ENCODE measurements at places on chromosomes 12 and 14. TPM values are rescaled to one million over a fixed set of nuclear protein-coding genes. Genes with fewer than 3 reads are reported as not detected.

GRCh38 chr14:65303190-65303898, 109.2 kb upstream of the FUT8 start:
- no peak for DNase-seq

GRCh38 chr12:53204351-53204750, 2.7 kb downstream of the ITGB7 start:
- DNase-seq, result no peak

DNA sequence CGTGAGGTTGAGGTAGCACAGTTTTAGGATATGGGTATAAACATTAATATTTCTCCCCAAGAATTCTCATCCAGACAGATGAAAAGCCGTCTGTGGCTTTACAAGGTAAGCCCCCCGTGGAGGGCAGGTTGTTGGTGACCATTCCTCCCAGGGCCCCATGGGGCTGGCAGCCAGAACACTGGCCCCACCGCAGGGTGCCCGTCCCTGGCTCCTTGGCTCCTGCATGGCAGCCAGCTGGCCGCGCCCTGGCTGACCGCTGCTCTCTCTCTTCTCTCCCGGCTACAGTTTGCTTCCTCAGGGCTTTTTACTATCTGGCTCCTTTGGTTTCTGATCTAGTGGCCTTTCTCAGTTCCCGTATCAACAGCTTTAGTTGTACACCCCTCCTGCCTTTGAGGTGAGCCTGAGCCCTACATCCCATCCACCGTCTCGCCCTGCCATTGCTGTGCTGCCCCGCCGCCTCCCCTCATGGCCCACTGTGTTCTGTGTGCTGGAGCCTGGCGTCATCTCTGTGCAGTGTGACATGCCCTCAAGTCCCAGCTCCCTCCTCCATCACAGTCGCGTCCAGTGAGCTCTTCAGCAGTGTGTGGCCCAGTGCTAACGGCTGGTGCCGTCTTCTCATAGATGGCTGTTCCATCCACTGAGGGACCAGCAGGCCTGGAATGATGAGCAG, 25.8 kb downstream of the RAB35 start:
- no peak for DNase-seq

GRCh38 chr14:92575748-92576303, 62.2 kb downstream of the RIN3 start:
- no peak for DNase-seq

- no peak for DNase-seq
Observed at GRCh38 chr12:6249580-6249979, 49.4 kb downstream of the CD9 start.

GRCh38 chr12:75350413-75350812, 15.9 kb downstream of the GLIPR1L1 start:
- DNase-seq, result no peak

DNA sequence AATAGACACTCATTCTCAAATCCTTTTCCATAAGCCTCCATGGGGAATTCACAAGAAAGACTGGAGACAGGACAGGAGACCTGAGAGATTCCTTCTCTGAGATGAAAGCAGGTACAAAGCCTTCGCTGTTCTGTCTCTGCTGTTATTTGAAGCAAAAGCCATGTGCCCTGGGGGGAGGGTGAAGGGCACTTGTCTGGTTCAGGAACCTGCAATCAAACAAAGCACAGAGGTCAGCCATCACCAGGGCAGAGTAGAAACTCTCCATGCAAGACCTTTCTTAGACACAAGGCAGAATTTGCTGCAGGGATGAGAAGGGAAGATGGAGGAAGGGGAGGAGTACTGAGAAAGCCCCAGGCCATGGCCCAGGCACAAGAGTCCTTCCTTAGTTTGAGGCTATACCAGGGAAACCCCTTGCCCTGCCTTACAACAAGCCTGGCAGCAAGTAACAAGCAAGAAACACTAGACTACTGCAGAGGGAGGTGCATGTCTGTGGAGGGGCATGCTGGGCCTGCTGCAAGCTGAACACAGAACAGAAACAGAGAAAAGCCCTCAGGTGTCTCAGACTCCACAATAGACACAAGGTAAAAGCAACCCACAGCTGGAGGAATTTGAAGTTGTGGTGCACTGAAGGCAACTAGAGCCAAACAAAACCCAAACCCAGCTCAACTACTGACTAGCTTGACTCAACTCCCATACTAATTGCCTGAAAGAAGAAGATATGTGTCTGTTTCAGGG, 7.8 kb upstream of the ART4 start:
- DNase-seq, result no peak

DNA sequence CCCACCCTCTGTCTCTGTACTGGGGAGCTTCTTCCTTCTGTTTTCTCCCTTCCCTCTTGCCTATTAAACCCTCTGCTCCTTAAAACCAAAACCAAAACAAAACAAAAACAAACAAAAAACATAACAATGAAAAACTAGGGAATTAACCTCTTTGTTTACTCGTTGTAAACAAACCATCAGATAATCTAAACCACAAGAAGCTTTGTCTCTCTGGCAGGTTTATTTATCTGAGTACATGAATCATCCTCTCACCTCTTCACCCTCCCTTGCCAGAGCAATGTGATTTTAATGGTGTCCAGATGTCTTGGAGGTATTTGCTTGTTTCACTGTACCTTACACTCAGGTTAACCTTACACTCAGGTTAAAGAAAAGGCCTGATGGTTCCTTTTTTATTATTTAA, 66.1 kb downstream of the DYRK2 start:
- no peak for DNase-seq

DNA sequence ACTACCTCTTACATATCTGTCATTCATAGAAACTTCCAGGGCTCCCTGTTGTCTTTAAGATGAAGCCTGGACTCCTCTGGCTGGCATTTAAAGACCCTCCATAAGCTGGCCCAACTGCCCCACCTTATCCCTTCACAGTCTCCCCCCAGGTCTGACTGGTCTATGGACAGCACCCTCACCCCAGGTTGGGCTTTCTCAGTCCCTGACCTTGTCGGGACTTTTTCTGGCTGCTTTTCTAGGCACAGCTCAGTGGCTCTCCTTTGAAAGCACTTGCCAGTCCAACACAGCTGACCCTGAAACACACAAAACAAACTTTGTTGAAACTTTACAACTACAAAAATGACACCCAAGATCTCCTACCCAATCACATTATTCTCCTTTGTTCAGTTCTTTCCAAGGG, 13.9 kb upstream of the MYH7 start:
- no peak for DNase-seq

DNA sequence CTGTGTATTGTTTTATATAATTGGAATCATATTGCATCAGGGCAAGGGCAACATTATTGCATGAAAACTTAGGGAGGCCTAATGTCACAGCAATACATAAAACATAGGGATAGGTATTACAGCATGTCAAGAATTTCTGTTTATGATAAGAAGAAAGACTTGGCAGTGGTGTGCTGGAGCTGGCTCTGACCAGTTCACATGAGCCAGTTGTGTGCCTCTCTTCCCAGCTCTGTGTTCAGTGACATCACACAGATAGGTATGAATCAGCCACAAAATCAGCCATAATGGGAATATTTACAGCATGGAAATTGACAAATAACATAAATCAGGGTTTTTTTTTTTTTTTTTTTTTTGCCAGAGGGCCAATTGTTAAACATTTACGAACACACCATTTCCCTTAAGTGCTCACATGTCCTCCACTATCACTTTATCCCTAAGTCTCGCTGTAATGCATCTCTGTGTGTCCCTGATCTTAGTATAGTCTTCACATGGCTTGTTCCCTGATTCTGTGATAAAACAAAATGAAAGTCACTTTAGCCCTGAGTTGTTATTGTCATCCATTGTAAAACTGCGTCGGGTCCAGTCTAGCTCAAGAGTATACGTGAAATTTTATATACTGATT, 31.9 kb upstream of the ACSM4 start:
- DNase-seq, result no peak

GRCh38 chr12:50765095-50765911, 1.4 kb downstream of the ATF1 start:
- DNase-seq, result peak; percentile 64

GRCh38 chr14:85075694-85076476, 454.1 kb upstream of the FLRT2 start:
- DNase-seq, result no peak

DNA sequence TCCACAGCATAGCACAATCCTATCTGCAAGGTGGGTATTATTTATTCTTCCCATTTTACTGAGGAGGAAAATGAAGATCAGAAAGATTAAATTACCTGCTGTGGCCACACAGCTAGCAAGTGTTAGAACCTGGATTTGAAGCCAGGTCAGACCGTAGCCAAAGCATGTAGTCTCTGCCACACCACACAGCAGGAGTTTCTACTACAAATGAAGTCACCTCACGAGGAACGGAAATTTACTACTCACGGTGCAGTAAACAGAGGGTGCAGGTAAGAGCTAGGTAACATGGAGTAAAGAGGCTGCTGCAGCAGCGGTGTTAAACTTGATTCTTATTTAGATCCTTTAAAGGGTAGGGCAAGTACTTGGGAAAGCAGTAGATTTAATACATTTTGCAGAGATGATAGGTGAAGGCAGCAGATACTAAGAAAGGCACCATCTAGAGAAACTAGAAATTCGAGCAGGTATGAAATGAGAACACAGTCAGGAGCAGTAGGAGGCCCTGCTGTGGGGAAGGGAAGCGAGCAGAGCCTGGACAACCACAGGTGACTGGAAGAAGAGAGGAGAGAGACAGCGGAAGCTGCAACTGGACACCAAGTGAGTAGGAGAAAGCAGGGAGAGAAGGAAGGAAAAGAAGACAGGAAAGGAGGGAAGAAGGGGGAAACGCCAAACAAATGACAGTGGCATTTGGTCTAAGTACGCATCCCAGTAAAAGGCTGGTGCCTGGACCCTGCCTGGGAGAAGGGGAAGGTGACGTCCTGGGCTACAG, 21.5 kb downstream of the SPTB start:
- no peak for DNase-seq

DNA sequence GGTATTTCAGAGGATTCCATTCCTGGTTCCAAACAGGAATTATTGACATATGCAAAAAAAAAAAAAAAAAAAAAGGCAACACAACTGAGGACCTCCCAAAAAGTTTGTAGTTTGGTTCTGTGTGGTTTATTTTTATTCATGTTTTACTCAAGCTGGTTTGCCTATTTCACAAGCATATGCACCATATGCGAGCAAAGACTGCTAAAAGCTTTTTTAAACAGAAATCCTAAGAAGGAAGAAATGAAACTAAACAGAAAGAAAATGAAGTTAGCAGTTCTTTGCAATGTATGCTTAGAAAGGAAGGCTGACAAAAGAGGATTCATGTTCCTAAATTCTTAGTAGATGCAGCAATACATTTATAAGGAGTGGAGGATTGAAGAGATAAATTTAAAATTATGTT, 487.6 kb upstream of the FLRT2 start:
- DNase-seq, result no peak

DNA sequence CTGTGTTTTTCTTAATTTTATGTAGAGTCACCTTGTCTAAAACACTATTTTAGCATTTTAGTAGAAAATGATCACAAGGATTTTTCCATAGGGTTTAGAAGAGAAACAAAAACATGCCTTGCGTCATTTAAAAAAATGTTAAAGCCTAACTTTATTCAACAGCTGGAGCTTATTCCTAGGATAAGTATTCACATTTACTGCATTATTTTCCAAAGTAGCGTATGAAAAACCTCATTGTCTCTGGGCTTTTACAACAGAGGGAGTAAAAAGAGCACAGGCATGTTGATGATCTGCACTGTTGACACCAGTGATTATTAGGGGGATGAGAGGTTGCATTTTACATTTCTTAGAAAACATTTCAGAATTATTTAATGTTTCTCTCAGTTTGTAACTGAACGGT, 66.1 kb downstream of the FRMD6 start:
- no peak for DNase-seq

- DNase-seq, result no peak
Observed at GRCh38 chr12:132324173-132324572, 5.2 kb downstream of the GALNT9 start.

- no peak for DNase-seq
Observed at GRCh38 chr14:73777420-73777819, 63.2 kb upstream of the PNMA1 start.

- no peak for DNase-seq
Observed at GRCh38 chr14:37411079-37411735, 183.8 kb downstream of the FOXA1 start.

- DNase-seq, result no peak
Observed at GRCh38 chr14:65321370-65321875, 91.1 kb upstream of the FUT8 start.

GRCh38 chr14:85535991-85536832, 6.3 kb downstream of the FLRT2 start:
- DNase-seq, result peak; percentile 65

- peak; percentile 19 for DNase-seq
Observed at GRCh38 chr12:32535288-32535999, 136.1 kb downstream of the FGD4 start.

DNA sequence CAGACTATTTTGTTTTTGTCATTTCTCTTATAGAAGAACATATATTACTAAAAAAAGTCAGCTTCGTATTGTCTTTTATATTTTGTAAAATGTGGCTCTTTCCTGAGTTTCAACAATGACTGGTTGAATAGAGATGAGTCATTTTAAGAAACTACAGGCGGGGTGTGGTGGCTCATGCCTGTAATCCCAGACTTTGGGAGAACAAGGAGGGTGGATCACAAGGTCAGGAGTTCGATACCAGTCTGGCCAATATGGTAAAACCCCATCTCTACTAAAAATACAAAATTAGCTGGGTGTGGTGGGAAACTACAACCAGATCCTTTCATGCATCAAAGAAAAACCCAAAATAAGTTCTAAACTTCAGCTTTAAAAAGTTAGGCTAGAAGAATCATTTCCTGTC, 28.8 kb downstream of the HECTD4 start:
- no peak for DNase-seq

DNA sequence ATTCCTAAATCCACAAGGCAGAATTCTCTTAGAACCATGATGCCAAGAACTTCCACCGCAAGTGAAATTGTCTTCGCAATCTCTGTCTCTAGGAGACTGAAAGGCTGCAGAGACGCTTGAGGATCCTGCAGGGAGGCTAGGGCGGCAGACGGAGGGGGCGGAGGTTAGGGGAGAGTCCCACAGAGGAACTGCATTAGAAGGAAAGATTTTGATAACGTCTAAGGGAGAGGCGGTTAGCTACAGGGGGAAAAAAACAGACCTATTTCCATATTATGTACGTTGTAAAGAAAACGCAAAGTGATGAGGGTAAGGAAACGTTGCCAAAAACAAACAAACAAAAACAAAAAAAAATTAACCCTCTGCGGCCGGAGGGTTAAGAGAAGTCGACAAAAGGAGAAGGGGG, 595 bp downstream of the KLHL28 start:
- peak; percentile 33 for DNase-seq

DNA sequence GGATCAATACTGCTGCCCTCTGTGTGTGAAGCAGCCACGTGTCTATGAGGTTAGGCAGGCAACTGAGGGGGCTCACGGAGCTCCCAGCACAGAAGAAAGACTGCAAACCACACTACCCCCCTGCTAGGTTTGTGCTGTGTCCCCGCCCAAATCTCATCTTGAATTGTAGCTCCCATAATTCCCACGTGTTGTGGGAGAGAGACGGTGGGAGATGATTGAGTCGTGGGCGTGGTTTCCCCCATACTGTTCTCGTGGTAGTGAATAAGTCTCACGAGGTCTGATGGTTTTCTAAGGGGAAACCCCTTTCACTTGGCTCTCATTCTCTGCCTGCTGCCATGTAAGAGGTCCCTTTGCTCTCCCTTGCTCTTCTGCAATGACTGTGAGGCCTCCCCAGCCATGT, 68.6 kb downstream of the ACTN1 start:
- DNase-seq, result no peak

GRCh38 chr14:103436533-103436932, 51.3 kb downstream of the MARK3 start:
- no peak for DNase-seq

GRCh38 chr14:98704441-98704840, 567.6 kb downstream of the BCL11B start:
- DNase-seq, result no peak

The DPY19L2 gene
- total RNA-seq, result 2.4 TPM

The WSB2 gene
- 111 TPM for total RNA-seq

The KLC1 gene
- 137 TPM for total RNA-seq

The PPP1R36 gene
- 0.22 TPM for total RNA-seq

The TTLL5 gene
- 16.2 TPM for total RNA-seq

The LMNTD1 gene
- 0.15 TPM for total RNA-seq

The OR4K15 gene
- total RNA-seq, result not detected
